ENCODE measurements at places on chromosomes 12 and 14. TPM values are rescaled to one million over a fixed set of nuclear protein-coding genes. Genes with fewer than 3 reads are reported as not detected.

Gene SLC2A14
- total RNA-seq: 0.13 TPM

Gene CABP1
- 21.4 TPM for total RNA-seq

Gene FGD6
- 9.8 TPM for total RNA-seq

Gene NFE2
- total RNA-seq: 0.10 TPM

Gene CCDC197
- not detected for total RNA-seq

Gene NTS
- total RNA-seq: 0.39 TPM

Gene INSM2
- not detected for total RNA-seq

Data from smooth muscle cell of the pulmonary artery (primary cell).